ENCODE measurements at places on chromosomes 7 and 10.

- H3K4me1 ChIP-seq, result peaks cover 7% of the 10 kb centered on the region
- H3K4me3 ChIP-seq, result no peak overlapping the region
- no peak for DNase-seq
Observed at GRCh38 chr10:14573666-14574261, 200.9 kb downstream of the FAM107B start.

- no peaks in the 10 kb centered on the region for H3K4me1 ChIP-seq
- no peak overlapping the region for H3K27ac ChIP-seq
- H3K27me3 ChIP-seq, result no peaks in the 10 kb centered on the region
- H3K36me3 ChIP-seq, result no peaks in the 10 kb centered on the region
- no peak for DNase-seq
Observed at GRCh38 chr7:43747328-43748105, 11.0 kb upstream of the BLVRA start.

- no peak for DNase-seq
- peaks cover 54% of the 10 kb centered on the region for H3K27me3 ChIP-seq
Observed at GRCh38 chr7:155381852-155382801, 75.8 kb upstream of the EN2 start.

GRCh38 chr10:93245779-93246178 lies 172.1 kb downstream of the CYP26A1 start:
- H3K4me3 ChIP-seq, result no peak overlapping the region
- no peak for DNase-seq
- no peaks in the 10 kb centered on the region for H3K36me3 ChIP-seq

DNA sequence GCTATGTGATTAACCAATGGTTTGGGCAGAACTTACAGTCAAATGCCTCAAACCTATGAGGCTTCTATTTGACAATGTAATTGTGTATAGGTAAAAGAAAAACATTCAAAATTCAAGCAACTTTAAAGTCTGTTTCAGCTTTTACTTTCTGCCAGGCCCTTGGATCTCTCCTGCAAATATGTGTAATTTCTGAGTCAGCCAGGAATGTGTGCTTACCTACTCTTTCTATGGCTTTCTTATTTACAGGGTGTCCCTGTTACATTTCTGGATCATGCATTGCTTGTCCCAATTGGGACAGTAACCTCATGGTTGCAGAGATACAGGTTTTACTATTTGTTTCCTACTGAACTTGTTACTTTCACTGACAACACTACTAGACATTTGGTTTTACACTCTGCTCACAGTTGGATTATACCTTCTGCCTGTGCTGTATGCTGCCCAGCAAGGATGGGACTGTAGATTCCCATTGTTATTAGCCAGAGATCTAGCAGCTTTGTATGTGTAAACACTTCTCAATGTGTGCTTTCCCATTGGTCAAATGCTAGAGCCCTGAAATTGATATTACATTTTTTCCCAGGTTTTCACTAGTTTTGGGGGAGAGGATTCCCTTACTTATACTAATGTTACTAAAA lies 355.3 kb downstream of the ARL4A start:
- no peaks in the 10 kb centered on the region for H3K36me3 ChIP-seq
- H3K4me1 ChIP-seq, result no peaks in the 10 kb centered on the region
- H3K27me3 ChIP-seq, result no peaks in the 10 kb centered on the region
- no peak for DNase-seq
- no peak overlapping the region for H3K27ac ChIP-seq

DNA sequence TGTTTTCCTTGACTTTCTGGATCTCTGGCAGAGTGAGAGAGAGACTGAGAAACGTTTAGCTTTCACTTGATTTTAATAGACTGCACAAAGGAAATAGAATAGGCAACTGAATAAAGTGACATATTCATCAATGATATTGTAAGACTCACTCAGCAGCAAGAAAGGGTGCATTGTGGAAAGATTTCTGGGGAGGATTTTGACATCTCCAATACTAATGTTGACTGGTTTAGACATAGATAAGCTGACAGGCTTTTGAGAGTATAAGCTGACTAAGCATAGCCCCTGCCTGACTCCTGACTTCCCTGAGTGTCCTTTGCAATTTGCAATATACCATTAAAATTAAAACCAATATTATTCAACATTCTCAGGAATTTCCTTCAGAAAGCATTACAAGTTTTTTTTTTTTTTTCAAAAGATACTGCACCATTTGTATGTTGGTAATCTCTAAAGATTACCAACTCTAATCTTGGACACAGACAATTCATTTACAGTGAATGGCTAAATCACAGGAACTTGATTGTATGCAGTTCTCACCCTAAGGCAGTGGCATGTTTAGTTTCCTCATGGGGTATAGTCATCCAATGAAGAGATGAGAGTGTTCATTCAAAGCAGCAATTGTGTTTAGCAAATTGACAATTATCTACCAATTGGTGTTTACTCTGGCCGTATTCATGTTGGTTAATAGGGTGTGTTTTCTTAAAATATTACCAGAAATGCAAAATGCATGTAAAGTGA lies 325.6 kb downstream of the SORCS3 start:
- DNase-seq, result no peak
- H3K4me3 ChIP-seq, result no peak overlapping the region
- H3K4me1 ChIP-seq, result no peaks in the 10 kb centered on the region
- no peaks in the 10 kb centered on the region for H3K36me3 ChIP-seq

DNA sequence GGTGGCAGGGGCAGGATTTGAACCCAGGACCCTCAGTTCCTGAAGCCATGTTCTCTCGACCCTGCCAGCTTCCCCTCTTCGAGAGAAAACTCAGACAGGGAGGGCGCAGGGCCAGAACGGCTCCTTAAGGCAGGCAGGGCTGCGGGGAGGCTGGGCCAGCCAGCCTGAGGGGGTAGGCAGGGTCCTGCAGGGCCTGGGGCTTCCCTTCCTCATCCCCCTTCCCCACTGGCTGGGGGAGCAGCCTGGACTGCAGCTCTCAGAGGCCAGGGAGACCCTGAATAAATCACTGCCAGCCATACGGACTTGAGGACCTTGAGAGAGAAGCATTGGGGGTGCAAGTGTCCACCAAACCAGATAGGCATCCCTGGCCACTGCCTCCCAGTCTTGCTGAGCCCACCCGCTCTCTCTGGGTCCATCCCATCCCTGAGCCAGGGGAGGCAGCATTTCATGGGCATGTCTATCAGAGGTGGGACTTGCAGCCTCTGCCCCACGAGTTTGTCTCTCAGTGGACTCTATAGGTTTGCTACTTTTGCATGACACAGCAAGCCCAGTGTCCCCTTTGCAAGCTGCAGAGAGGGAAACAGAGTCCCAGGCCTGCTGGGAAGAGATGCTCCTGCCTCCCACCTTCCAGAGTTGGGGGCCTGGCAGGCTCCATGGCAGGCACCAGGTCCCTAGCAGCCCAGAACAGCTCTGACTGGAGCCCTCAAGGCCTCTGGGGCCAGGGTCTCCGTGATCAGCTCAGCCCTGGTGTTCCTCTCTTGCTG lies 70.9 kb downstream of the MYL10 start:
- H3K36me3 ChIP-seq, result no peaks in the 10 kb centered on the region
- no peaks in the 10 kb centered on the region for H3K27me3 ChIP-seq
- H3K4me1 ChIP-seq, result no peaks in the 10 kb centered on the region

GRCh38 chr10:59808896-59809643 lies 55.8 kb upstream of the MRLN start:
- DNase-seq, result peak; percentile 92
- no peaks in the 10 kb centered on the region for H3K36me3 ChIP-seq
- H3K4me3 ChIP-seq, result no peak overlapping the region
- no peaks in the 10 kb centered on the region for H3K4me1 ChIP-seq
- no peaks in the 10 kb centered on the region for H3K27me3 ChIP-seq

DNA sequence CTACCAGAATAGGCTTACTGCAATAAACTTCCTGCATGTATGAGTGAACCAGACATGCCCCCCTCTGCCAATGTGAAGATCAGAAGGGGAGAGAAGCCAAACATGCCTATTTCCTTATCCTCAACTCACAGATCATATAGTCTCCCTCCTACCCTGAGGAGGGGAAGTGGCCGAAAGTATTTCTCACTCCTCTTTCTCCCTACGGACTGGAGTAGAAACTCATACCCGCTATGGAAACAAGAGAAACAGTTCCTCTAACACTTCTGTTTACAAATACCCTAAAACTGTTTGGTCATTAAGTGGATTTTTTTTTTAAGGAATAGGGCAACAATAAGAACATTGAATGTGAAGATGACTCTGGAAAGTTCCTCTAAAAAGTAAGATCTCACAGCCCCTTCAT lies 31.4 kb downstream of the CCNJ start:
- no peak overlapping the region for H3K27ac ChIP-seq
- no peak for DNase-seq
- H3K36me3 ChIP-seq, result no peaks in the 10 kb centered on the region
- H3K4me3 ChIP-seq, result no peak overlapping the region
- no peaks in the 10 kb centered on the region for H3K27me3 ChIP-seq
- H3K4me1 ChIP-seq, result no peaks in the 10 kb centered on the region

DNA sequence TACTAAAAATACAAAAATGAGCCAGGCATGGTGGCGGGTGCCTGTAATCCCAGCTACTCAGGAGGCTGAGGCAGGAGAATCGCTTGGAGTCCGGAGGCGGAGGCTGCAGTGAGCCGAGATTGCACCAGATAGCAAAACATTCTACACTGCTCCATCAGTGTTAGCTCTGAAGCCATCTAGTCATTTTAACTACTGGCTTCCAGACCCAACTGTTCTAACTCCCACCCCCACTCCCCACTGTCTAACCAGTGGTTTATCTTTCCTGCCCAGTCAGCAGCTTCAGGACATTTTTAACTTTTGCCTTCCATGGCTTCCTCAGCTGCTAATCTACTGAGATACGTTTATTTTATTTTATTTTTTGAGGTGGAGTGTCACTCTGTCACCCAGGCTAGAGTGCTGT lies 6.2 kb upstream of the FRAT1 start:
- no peak for DNase-seq
- no peaks in the 10 kb centered on the region for H3K36me3 ChIP-seq
- no peaks in the 10 kb centered on the region for H3K27me3 ChIP-seq
- no peak overlapping the region for H3K4me3 ChIP-seq

GRCh38 chr7:2477447-2478398 lies 1.5 kb upstream of the GRIFIN start:
- no peak overlapping the region for H3K4me3 ChIP-seq
- no peaks in the 10 kb centered on the region for H3K36me3 ChIP-seq
- no peaks in the 10 kb centered on the region for H3K27me3 ChIP-seq
- H3K4me1 ChIP-seq, result peaks cover 15% of the 10 kb centered on the region
- H3K27ac ChIP-seq, result no peak overlapping the region

DNA sequence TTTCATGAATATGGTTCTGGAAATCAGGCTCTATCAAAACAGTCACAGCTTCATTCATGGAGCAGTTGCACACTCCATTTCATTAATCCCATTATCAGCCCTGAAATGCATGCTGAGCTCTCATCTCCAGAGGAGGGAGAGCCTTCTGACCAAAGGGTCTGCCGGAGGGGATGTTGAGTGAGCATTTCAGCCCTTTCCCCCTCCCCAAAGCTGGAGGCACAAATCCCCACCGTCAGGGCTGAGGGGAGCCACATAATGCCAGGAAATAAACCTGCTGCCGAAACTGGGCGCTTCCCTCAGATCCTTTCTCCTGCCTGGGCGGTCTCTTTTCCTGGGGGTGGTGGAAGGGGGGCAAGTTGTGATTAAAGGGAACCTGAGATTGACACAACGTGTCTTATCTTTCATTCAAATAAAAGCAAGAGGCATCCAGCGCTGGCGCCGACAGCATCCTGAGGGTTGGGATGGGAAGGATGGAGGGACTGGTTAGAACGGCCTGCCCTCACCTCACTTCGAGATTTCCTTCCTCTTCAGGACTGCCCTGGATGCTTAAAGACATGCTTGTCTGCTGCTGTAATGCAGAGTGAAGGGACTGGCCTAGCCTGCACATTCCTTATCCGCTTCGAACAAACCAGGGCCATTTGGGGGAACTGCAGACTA lies 71.6 kb downstream of the TLL2 start:
- no peaks in the 10 kb centered on the region for H3K36me3 ChIP-seq
- no peak for DNase-seq
- no peak overlapping the region for H3K4me3 ChIP-seq
- no peaks in the 10 kb centered on the region for H3K27me3 ChIP-seq
- no peak overlapping the region for H3K27ac ChIP-seq
- no peaks in the 10 kb centered on the region for H3K4me1 ChIP-seq

DNA sequence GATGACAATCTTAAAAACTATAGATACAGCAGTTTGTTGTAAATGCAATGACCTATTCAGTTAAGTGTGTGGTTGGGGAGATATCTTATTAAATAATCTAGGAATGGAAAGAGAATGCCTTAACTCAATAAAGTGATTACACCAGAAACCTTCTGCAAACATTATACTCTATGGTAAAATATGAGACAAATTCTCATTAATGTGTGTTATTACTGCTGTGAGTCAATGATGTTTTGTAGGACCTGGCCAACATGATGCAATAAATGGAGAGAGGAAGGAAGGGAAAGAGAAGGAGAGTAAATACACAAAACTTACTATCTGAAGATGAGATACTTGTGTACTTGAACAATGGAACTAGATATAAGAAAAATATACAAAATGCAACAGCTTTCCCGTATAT lies 25.1 kb downstream of the MKX start:
- no peaks in the 10 kb centered on the region for H3K4me1 ChIP-seq
- H3K36me3 ChIP-seq, result no peaks in the 10 kb centered on the region
- H3K27ac ChIP-seq, result no peak overlapping the region
- H3K4me3 ChIP-seq, result no peak overlapping the region
- DNase-seq, result no peak

DNA sequence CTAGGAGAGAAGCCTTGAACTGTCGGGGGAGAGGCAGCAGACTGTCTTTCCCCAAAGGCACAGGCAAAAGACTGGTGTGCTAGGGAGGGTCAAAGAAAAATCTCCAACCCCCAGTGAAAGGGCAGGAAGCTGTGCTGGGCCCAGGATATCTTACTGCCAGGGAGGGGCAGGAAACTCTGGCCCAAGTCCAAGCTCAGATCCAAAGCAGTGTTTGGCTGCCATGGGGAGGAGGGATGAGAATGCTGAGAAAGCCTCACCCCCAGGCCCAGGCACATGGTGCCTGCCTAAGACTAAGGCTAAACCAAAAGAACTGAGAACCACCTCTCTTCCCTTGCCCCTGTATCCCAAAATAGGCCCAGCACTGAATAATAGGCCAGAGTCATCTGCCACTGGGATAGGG lies 171.2 kb downstream of the PLPP4 start:
- H3K27ac ChIP-seq, result no peak overlapping the region
- H3K4me3 ChIP-seq, result no peak overlapping the region
- no peaks in the 10 kb centered on the region for H3K4me1 ChIP-seq

DNA sequence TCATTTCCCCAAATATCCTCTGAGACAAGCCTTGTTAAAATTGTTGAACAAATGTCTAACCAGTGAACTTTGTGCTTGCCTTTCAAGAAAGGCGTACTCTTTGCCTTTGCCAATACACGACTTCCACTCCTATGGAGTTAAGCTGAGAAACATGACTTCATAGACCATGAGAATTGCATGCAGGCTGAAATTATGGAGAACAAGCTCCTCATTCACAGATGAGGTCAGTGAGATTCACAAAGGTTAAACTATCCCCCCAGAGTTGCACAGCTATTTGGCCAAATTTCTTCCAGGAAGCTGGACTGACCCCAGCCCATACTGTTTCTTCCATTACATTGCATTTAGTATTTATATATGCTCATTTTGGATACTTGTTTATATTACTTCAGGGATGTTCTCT lies 221.4 kb upstream of the SEMA3C start:
- no peak overlapping the region for H3K27ac ChIP-seq
- H3K4me1 ChIP-seq, result no peaks in the 10 kb centered on the region
- DNase-seq, result no peak
- no peaks in the 10 kb centered on the region for H3K36me3 ChIP-seq
- no peak overlapping the region for H3K4me3 ChIP-seq
- H3K27me3 ChIP-seq, result no peaks in the 10 kb centered on the region

GRCh38 chr10:119653209-119653608 lies 2.0 kb downstream of the BAG3 start:
- peaks cover 46% of the 10 kb centered on the region for H3K4me1 ChIP-seq
- no peaks in the 10 kb centered on the region for H3K36me3 ChIP-seq
- no peak for DNase-seq
- peak overlapping the region; percentile 61 for H3K27ac ChIP-seq

Measured in Peyer's patch (tissue), 4 donors.